ENCODE measurements at places on chromosomes 6 and 20.
A peak's percentile ranks its signal among the peaks of the same experiment; 100 is the strongest.

- no peak for DNase-seq
Observed at GRCh38 chr20:50575865-50576720, 65.9 kb downstream of the PTPN1 start.

GRCh38 chr6:143680141-143680540 lies 2.4 kb downstream of the PHACTR2 start:
- no peak for DNase-seq

GRCh38 chr6:358847-359246 lies 32.7 kb upstream of the IRF4 start:
- DNase-seq = no peak

GRCh38 chr6:170134031-170134470 lies 156.8 kb downstream of the DLL1 start:
- DNase-seq = no peak

DNA sequence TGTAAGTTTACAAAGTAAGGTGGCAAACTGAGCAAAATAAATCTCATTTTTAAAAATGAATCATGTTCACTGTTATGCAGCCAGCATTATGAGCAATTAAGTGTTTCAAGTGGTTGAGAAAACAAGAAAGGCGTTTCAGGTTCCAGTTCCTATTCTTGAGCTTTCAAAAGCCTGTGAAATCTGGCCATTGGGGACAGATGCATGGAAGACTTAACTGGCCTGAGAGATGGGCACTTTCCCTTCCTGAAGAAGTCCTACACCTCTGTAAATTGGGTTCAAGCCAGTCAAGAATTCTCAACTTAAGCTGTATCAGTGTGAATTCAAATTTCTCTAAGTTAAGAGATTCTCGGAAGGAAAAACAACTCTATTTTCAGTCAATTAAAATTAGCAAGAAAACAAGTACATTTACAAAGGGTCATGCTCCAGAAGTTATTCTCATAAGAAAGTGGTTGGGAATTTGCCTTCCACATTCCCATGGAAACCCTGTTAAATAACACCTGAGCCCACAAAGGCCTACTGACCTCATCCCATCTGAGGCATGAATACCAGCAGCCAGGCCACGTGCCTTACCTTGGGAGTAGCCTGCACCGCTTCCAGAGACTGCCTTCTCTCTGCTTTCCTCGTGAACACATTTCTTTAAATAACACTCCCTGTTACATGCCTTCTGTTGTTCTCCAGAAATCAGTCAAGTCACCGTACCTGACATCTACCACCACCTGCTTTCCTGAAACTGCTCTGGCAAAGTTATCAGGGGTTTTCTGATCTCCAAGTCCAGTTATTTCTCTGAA lies 19.4 kb downstream of the MAP3K5 start:
- no peak for DNase-seq

GRCh38 chr20:18686696-18687095 lies 98.8 kb downstream of the DTD1 start:
- no peak for DNase-seq

- no peak for DNase-seq
Observed at GRCh38 chr6:97401533-97401932, 118.5 kb upstream of the MMS22L start.

DNA sequence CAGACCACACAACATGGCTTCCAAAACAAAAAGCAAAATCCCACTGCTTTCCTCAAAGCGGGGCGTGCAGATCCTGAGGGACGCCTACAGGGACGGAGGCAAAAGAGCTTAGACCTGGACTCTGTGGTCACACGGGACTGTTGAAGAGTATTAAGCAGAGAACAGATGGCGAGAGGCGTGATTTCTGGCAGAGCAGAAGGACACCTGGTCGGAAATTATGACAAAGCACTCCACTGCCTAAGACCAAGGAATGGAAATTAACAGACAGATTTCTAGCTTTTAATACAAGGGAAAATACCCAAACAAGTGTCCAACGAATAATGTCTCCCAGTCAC lies 15.4 kb downstream of the CST7 start:
- no peak for DNase-seq

DNA sequence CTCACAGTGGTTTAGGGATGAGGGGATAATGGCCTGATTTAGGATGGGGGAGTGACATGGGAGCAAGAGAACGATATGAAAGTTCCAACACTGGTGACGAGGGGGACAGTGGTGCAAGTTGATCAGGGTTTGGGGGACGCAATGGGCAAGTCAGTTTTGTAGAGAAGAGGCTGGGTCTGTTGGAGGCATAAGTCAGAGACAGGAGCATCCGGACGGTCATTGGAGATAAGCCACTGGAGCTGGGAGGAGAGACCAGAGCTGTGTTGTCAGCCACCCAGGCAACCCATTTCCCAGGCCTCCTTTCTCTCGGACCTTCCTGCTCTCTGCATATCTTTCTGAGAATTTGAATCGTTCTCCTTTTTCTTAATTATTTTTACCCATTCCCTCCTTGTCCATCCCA lies 9.5 kb downstream of the DNPH1 start:
- no peak for DNase-seq

DNA sequence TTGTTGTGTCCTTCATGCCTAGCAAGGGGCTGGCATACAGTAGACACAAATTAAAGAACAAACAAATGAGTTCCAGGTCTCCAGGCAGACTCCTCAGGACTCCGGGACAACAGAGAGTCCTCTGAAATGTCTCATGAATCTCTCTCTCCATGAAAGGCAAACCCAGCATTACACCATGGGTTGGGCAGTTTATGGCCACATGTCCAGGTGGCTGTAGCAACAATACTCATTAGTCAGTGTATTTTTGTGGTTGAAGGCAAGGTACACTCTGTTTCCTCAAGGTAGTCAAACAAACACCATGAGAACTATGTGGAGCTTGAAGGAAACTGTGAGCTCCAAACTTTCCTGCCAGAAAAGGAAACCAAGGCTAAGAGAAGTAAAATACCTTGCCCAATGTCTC lies 62.2 kb downstream of the KCNB1 start:
- DNase-seq = no peak

- no peak for DNase-seq
Observed at GRCh38 chr6:169398342-169399105, 144.9 kb upstream of the THBS2 start.

DNA sequence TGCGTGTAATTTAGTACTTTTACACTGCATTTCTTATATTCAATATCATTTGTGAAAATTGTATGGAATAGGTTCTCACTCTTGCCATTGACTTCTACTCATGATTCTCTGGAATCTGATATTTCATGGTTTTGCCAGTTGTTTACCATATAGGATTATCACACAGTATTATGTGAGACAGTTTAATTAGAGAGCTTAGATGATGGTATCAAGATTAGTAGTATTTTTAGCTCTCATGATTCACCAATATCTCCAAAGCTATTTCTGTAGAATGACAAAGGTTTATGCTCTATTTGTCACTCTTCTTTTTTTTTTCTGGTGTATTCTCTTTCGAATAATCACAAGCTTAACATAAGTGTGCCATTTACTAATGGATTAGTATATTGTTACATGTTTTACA lies 45.9 kb downstream of the EPHA7 start:
- DNase-seq = no peak

GRCh38 chr6:126919947-126920346 lies 198.5 kb upstream of the RSPO3 start:
- no peak for DNase-seq

GRCh38 chr6:14276071-14276470 lies 158.5 kb downstream of the CD83 start:
- DNase-seq = no peak

DNA sequence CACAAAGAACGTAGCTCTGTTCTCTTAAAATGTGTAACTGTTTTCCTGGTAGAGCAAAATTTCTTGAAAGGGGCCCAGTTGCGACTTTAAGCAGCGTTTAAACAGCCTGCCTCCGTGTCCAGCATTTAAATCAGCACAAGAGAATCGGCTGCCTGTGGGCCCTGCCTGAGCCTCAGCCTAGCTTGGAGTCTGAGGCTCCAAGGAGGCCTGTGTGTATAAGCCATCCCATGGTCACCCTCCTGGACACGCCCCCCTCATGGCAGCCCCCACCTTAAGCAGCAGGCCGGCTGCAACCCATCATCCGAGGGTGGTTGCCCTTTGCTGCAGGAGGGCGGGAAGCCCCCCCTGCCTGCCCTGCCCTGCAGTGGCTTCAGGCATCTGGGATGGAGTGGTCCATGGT lies 18.9 kb downstream of the SDCBP2 start:
- DNase-seq = no peak

DNA sequence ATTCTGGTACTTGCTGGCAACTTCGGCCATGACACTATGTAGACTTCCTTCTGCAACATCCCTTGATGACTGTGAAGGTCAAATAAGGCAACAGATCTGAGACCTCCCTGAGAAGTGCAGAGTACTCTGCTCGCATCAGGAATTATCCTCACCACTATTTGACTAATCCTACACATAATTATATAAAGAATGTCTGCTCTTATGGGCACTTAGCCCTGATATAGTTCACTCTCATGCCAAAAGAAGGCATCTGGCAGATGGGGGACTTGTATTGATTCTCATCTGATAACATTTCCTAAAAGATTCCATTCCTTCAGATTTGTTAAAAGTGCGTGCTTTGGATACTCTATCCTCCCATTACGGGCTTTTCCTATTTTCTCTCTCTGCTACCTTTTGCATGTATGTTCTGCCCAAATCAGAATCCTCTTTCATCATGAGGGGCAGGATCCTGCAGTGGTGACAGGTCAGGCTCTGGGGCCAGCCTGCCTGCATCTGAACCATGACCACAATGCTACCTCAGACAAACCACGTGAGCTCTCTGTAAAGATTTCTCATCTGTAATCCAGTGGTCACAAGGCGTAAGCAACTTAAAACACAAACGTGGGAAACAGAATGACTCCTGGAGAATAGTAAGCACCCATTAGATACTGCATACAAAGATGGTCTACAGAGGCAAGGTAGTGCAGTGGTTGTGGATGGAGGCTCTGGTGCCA lies 134.0 kb downstream of the GJA10 start:
- no peak for DNase-seq

- no peak for DNase-seq
Observed at GRCh38 chr6:150841697-150842096, 23.8 kb upstream of the MTHFD1L start.

GRCh38 chr20:10848810-10849370 lies 175.1 kb upstream of the JAG1 start:
- DNase-seq = no peak

- DNase-seq = no peak
Observed at GRCh38 chr20:2473516-2473915, 2.9 kb upstream of the SNRPB start.

DNA sequence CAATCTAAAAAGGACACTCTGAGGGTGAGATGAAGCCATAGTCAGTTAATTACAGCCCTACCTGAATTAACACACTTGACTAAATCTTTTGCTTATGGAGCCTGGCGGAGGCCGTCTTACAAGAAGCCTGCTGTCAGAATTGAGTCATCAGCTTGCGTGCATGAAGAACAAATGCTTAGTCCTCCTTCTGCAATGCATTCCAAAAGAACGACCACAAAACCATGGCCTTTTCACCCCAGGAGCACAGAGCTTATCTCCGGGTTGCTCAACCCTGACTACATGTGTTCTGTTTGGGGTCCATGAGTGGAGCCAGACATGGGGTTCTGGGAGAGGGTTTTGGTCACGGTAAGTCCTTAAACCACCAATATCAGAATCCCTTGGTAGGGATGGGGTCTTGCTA lies 318.1 kb downstream of the CLIC5 start:
- DNase-seq = peak; percentile 56

DNA sequence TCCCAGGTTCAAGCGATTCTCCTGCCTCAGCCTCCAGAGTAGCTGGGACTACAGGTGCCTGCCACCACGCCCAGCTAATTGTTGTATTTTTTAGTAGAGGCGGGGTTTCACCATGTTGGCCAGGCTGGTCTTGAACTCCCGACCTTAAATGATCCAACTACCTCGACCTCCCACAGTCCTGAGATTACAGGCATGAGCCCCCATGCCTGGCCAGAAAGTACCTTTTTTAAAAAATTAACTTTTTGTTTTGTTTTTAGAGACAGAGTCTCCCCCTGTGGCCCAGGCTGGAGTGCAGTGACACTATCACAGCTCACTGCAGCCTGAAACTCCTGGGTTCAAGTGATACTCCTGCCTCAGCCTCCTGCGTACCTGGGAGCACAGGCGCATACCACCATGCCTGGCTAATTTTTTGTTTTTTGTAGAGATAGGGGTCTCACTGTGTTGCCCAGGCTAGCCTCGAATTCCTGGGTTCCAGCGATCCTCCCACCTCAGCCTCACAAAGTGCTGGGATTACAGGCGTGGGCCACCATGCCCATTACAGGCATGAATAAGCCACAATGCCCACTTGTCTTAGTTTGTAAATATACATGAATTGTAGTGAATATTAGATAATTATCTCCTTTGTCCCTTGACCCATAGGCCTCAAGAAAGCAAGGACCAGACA lies 17.4 kb upstream of the EEF1A1 start:
- DNase-seq = no peak

GRCh38 chr6:82183642-82184282 lies 63.8 kb downstream of the IBTK start:
- DNase-seq = no peak

- DNase-seq = peak; percentile 10
Observed at GRCh38 chr6:7243179-7243981, 69.6 kb downstream of the SSR1 start.

DNA sequence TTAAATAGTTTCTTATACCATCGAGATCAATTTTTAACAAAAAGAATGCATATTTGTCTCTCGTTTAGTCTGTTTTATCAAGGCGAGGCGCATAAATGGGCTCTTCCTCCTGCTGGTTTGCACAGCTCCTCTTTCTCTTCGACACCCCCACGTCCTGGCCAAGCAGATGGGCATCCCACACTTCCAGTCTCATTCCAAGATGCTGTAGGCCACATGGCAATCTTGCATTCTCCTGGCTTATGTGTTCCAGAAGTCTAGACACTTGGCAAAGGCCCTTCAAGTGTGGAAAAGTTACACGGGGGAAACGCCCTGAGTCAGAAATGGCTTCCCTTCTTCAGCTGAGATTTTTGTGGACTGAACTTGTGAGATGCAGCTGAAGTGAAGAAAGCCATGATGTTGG lies 447.1 kb downstream of the QKI start:
- DNase-seq = no peak

GRCh38 chr6:64325093-64325492 lies 689.5 kb downstream of the PHF3 start:
- no peak for DNase-seq

- DNase-seq = no peak
Observed at GRCh38 chr20:9977629-9978028, 57.2 kb upstream of the ANKEF1 start.

DNA sequence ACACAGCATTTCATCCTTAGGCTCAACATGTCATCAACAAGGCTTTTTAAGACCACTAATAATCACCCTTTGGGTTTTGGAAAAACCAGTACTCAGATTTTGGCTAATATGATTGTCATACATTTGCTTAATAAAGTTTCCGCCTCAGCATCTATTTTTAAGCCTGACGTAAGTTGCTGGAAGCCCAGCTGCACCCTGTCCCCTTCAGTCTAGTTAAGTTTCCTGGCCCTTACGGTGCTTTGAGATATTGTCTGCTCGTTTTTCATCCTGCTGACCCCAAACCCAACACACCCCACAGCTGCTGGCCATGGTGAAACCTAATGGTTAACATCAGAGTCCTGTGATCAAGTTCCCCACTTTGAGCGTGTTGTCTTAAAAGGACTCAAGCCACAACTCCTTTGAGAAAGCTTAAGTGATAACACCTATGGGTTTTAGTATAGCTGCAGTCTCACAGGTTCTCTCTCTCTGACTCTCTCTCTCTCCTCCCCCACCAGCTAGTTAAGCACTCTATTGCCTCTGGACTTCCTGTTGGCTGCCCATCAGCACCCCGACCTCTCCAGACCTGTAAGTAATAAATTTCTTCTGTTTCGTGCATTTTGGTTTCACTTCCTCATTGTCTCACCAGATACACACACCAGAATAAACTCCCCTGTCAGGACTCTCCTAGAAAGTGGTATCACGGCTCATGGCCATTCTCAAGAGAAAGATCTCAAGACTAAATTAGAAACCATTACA lies 802.0 kb downstream of the C6orf118 start:
- no peak for DNase-seq
